ENCODE measurements at places on chromosomes 7 and 10. TPM values are rescaled to one million over a fixed set of nuclear protein-coding genes. Genes with fewer than 3 reads are reported as not detected.

- peak; percentile 88 for DNase-seq
Observed at GRCh38 chr7:48035301-48035966, at the start of gene C7orf57. Gene C7orf57 (plus strand): TSS chr7:48035543. CDS start chr7:48036309, 766 bp downstream.

GRCh38 chr7:82294865-82295264, 148.7 kb downstream of the CACNA2D1 start:
- no peak for DNase-seq

Gene ZNF25
- 14.6 TPM for total RNA-seq

GRCh38 chr7:128885370-128886187, 22.9 kb downstream of the ATP6V1F start:
- no peak for DNase-seq
